ENCODE measurements at places on chromosomes 4 and X.

DNA sequence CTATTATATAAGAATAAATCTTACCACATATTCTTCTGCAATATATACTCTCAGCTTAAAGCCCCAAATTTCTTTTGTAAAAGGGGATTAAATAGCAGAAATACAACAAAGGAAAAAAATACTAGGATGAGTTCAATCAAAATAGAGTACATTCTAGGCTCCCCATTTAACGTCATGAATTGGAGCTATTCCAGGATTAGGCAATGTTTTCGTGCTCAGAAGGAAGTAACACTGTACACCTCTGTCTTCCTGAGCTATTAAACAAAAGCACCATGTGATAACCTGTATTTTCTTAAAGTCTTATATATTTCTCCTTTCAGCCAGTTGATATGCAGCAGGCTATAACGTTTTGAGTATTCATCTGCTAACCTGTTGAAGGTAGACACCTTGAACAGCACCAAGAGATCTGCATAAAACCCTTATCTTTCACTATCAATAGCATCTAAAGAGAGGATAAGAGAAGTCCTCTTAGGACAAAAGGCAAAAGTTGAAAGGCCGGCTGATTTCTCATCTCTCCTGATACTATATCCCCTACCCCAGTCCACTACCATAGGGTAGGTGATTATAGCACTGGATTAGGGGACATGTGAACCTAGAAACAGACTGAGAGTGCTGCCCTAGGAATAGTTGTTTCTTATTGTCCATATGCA, 31.5 kb downstream of the TEC start:
- no peak for DNase-seq

GRCh38 chr4:84582988-84583875, at the start of gene CDS1:
Gene CDS1, plus strand, starts transcription at chr4:84583127. Its CDS starts 275 bp downstream, at chr4:84583402.
- DNase-seq: no peak

DNA sequence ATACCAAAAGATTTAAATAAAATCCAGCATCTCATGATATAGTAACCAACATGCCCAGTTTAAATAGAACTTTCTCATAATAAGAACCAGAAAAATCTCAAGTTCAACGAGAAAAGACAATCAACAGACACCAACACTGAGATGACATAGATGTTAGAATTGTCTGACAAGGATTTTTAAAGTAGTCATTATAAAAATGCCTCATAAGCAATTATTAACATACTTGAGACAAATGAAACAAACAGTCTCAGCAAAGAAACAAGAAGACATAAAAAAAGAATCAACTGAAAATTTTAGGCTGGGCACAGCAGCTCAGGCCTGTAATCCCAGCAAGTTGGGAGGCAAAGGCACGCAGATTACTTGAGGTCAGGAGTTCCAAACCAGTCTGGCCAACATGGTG, 118.1 kb downstream of the FGF16 start:
- DNase-seq: no peak

DNA sequence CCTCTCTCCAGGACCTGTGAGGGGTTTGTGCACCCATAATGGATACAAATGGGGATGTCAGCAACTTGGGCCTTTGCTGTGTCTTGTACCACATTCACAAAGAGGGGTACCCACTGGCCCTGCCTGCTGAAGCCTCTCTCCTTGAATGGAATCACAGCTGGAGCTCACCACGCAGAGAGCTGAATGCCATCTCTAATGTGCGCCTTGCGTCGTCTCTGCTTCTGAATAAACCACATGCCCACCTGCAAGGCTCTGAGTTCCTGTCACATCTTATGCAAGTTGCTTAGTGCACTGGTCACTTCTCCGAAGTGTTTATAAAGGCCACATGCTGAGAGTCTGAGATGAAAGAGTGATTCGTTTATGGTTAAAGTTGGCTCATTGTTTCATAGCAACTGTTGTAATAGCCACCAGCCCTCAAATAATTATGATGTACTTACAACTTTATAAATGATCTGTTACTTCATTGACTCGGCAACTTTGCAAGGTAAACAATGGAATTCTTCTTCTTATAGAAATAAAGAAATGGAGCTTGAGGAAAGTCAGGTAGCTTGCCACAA, 6.2 kb upstream of the PUDP start:
- DNase-seq: no peak

DNA sequence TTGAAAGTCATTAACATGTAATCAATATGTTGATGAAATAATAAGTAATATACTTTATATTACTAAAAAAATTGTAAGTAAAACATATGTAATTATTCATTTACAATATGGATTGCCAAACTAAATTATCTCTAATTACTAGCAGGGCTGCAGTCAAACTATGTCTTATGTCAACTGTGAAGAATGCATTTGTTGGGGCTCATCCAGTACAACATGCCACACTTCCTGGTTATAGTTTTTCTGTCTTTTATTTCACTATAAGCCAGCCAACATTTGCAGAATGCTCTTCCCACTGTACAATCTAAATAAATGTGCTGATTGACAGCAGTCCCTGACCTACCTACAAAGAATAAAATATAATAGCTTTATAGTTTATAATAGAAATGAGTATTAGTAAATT, 975.4 kb upstream of the NDST4 start:
- DNase-seq: no peak

DNA sequence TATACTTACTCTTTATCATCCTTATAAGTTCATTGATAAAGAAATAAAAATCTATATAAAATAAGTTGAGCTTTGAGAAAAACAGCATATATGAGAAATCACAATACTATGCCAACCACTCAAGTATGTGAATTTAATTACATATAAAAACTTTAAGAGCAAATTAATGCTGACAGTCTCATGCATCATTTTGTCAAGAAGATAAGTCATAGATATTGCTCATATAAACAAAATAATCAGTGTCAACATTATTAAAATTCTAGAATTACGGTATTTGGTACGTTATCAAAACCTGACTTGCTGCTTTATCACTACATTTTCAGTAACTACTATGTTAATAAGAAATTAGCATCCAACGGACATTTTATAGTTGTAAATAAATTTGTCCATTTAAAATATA, 111.2 kb downstream of the FBXO8 start:
- DNase-seq: no peak

GRCh38 chrX:41293269-41293668, 40.7 kb upstream of the DDX3X start:
- no peak for DNase-seq

DNA sequence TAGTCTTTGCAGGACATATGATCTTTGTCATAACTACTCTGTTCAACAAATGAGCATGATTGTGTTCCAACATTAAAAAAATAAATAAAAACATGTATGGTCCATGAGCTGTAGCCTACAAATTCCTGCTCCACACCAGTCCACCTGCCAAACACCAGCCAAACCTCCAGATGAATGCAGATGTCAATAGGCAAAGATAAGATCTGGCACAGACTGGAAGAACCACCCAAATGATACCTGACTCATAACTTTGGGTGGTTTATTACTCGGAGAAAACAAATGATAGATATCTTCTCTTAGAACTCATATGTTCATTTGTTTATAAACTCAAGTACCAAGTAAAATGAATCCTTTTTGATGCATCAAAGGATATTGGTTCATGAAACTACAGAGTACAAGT, 425.1 kb downstream of the GBA3 start:
- DNase-seq: no peak

DNA sequence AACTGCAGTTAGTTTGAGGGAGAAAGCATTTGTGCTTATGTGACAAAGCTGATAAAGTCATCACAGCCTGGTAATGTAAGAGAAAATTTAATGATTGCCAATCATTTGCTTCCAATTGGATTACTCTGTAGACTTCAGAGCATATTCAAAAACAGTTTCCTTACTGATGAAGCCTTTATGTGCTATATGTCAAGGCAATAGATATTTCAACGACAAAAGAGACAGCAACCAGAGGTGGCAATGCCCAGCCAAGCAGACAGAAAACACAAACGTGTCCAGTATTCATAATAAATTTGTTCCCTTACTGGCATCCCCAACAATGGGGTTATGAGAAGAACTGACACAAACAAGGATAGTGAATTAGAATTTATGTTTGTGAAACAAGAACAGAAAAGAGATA, 1840.3 kb upstream of the PCDH7 start:
- DNase-seq: no peak
